Right forelimb (tissue), 1 donor: ENCODE measurements at places on chromosomes 5 and 9.
A peak's percentile ranks its signal among the peaks of the same experiment; 100 is the strongest.

- DNase-seq = no peak
Observed at GRCh38 chr5:138139781-138140090, 508 bp upstream of the NME5 start.

DNA sequence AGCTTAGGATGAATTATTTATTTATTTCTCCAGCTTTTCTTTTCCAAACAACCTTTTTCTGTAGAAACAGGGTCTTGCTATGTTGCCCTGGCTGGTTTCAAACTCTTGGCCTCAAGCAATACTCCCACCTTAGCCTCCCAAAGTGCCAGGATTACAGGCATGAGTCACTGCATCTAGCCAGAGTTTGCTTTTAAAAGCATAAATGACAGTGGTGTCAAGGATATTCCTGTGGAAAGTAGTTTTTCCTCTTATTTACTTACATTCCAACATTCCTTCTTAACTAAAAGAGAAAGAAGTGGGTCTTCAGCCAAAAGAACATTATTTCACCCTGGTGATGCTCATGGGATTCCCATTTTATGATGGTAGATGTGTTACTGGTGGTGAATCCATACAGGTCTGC lies 62.4 kb downstream of the GRIA1 start:
- no peak for DNase-seq

DNA sequence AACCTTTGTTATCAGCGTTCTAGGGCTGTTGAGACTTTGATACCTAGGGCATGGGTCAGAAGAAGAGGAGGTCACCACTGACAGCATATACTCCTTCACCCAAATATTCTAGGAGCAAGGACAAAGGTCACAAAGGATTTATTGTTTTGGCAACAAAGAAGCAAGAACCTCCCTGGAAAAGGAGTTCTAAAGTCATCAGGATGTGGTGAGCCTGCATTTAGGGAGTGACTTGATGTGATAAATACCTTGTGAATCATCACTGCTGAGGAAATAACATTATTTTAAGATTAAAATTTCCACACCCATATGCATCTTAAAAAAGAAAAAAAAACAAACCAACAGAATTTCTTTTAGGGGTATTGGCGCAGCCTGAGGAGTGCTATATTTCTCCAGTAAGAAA lies 13.9 kb downstream of the IFNA1 start:
- DNase-seq = no peak

DNA sequence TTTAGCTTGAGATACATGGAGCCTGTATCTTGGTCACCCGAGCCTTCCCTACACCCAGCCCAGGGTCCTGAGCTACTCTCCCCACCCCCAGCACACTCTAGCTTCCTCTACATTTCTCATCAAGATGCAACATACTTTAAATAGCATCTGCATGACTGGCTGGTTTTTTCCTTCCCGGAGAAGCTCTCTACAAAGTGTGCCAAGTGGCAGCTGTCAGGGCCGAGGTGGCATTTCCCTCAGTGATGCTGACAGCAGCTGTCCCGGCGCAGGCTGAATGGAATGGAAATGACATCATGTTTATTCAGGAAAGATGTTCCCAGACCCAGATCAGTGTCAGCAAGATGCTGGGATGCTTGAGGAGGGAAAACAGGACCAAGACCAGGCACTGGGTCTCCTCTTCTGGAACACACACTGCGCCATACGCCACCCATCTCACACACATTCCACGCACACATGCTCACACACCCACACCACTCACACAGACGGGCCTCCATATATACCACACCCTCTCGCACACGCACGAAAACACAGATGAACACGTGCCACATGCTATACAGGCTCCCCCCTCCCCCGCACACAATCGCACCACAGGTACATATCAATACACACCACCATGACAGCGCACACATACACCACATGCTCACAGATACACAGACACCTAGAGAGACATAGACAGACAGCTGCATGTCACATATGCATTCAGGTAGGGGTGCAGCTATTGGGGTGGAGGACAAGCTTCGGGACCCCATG lies 67.8 kb downstream of the LHX2 start:
- DNase-seq = peak; percentile 63

- no peak for DNase-seq
Observed at GRCh38 chr5:159601216-159601615, 270.9 kb upstream of the IL12B start.

DNA sequence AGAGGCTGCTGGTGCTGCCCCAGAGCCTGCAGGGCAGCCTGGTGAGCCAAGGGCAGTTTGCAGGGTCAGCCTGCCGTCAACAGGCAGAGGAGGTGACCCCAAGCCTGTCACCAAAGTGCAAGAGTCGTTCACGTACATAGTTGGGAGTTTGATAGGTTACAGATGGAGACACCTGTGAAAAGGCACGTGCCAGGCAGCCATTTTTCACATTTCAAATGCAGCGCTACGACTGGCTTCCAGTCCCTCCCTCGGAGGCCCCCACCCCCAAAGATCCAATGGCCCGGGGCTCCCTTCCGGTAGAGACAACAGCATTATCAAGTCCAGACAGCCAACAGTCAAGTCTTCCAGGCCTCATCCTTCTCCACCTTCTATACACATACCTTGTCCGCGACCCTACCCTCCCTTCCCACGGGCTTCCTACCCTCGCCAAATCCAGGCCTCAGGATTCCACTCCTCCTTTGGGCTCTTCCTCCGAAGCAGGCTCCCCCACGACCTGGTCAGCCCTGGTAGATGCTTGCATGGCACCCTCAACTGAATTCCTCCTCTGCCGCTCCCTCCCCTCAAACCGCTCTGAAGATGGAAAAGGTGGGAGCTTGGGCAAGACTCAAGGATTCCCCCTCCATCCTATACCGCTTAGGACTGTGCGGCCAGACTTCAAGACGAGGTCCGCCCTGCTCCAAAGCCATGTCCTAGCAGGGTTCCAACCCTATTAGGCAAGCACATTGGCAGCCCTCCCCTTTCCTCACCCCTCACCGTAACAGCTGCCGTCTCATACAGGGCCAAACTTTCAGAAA lies 13.2 kb downstream of the HNRNPH1 start:
- DNase-seq = no peak

GRCh38 chr5:169706071-169706470 lies 69.0 kb downstream of the DOCK2 start:
- DNase-seq = no peak

- no peak for DNase-seq
Observed at GRCh38 chr5:106408570-106408969, 1262.2 kb downstream of the EFNA5 start.

DNA sequence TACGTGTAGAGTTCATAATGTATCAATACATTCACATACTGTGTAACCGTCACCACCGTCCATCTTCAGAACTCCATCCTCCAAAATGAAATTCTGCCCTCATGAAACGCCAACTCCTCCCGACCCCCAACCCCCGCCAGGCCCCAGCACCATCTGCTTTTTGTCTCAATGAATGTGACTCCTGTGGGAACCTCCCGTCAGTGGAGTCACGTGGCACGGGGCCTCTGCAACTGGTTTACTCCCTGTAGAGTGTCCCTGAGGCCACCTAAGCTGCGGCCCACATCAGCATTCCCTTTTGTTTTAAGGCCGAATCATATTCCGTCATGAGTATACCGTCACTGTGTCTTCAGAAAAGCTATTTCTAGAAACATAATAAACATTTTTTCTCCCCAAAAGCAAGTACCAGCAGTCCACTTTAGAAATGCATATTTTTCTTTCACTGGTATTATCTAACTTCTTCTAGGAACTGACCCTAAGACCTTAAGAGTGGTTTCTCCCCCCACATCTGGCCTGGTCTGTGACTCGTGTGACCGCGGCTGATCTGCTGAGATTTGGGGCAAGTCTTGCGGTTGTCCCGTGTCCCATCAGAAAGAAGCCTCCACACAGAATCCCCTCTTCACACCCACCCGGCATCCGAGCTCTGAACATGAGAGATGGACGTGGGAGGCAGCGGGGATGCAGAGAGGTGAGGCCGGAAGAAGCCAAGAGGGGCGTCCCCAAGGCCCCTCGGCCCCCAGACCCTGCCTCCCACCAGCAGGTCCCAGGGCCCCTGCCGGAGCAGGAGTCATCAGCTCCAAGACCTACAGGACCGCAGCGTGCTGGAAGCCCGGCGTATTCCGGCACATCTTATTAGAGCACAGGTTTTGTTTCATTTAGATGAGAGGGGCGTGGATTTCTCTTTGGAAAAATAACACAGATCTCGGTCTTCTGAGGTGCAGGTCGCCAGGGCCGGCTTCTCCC lies 38.3 kb downstream of the SLC6A3 start:
- no peak for DNase-seq

DNA sequence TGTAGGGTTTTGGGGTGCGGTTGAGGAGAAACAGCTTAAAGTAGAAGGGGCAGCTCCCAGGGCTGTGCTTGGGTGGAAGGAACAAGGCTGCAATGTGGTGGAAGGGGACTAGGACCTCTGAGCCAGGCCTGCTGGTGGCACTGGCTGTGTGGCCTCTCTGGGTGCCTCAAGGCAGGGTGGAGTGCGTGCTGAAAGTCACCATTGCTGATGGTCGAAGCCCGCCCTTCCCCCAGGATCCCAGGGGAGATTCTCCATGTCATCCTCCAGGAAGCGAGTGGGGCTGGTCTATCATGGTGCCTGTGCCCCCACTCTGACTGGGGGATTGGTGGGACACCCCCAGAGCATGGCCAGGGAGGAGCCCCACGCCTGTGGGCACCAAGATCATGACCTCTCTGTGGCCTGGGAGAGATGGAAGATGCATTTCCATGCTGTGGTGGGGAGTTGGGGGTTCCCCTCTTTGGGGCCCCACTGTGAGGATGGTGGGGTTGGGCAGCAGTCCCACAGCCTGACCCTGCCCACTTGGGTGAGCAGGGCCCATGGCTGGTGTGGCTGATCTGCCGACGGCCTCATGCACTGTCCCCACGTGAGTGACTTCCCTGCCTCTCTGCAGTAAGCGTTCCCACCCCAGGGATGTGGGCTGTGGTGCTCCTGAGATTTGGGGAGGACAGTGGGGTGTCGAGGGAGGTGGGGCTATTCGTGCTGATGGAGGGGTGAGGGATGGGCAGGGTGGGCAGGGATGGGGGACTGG lies 25.8 kb downstream of the WNK2 start:
- DNase-seq = no peak

DNA sequence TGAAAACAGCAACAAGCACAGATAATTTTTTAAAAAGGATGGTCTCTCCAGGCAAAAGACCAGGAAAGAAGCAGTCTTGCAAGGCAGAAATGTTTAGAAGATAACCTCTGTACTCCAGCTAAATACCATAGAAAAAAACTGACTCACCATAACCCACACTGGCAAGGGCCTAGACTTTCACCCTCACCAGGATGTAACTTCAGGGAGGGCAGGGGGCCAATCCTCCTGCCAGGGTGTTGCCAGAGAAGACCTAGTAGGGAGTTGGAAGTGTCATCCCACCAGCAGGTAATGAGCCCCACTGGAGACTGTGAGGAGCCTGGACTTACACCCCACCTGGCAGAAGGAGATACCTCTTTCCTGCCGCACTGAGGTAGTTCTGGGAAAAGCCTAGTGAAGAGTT lies 97.6 kb downstream of the PRELID2 start:
- DNase-seq = no peak

DNA sequence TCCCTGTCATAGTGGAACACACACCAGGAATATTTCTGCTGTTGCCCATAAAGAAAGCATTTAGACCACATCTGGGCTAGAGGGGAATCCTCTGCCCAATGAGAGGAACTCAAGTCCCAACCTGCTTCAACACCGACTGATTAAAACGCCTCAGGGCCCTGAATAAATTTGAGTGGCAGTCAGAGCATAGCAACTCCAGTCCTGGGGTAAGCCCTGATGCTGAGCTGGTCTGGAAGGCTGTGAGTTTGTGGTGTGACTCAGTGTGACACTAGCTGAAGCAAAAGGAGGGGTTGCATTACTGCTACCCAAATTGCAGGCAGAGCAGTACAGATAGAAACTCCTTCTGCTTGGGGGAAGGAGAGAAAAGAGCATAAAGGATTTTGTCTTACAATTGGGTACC lies 148.3 kb downstream of the PRDM9 start:
- no peak for DNase-seq

GRCh38 chr5:42656651-42657015 lies 100.0 kb upstream of the CCDC152 start:
- DNase-seq = no peak

DNA sequence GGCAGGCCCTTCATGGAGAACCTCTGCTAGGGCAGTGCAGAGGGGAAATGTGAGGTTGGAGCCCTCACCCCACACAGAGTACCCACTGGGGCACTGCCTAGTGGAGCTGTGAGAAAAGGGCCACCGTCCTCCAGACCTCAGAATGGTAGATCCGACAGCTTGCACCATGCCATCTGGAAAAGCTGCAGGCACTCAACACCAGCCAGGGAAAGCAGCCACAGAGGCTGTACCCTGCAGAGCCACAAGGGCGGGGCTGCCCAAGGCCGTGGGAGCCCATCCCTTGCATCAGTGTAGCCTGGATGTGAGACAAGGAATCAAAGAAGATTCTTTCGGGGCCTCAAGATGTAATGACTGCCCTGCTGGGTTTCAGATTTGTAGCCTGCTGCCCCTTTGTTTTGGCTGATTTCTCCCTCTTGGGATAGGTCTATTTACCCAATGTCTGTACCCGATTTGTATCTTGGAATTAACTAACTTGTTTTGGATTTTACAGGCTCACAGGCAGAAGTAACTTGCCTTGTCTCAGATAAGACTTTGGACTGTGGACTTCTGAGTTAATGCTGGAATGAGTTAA lies 16.6 kb upstream of the ZDHHC11 start:
- DNase-seq = no peak

- DNase-seq = no peak
Observed at GRCh38 chr9:70519912-70520724, 105.7 kb upstream of the KLF9 start.

- DNase-seq = peak; percentile 46
Observed at GRCh38 chr5:115033861-115034260, 135.8 kb downstream of the TRIM36 start.

DNA sequence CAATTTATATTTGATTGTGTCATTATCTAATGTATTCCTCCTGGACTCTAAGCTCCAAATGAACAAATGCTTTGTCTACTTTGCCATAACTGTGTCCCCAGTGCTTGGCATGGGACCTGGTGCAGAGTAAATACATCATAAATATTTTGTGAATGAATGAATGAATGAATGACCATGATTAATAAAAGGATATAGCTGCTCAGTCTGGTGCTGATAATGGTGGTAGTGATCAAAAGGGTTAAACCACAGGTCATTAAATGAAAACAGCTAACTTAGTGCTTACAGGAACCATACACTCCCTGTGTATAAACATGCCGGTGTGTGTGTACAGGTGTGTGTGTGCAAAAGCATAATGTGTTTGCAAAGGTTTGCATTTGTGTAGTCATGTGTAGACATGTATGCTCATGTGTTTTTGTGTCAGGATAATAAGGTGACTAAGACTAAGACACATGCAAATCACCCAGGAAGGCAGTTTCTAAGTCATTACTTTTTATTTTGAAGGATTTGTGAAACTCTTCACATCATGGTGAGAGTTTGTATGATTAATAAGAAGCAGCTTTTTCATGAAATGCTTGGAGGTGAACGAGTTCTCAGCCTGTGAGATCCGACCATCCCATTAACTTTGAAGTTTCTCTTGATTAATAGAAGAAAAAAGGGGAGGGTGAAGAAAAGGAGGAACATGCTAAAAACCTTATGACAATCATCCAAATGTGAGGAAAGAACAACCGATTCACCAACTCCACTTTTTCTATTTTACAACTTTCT lies 24.6 kb downstream of the SPARC start:
- DNase-seq = no peak

GRCh38 chr5:140251527-140251973 lies 51.4 kb downstream of the PFDN1 start:
- no peak for DNase-seq

GRCh38 chr9:34227445-34227844 lies 48.6 kb downstream of the UBAP1 start:
- no peak for DNase-seq

GRCh38 chr5:72107131-72107900 lies at the start of gene MAP1B:
Gene MAP1B, plus strand, starts transcription at chr5:72107475. Its CDS starts 57 bp downstream, at chr5:72107532.
- peak; percentile 83 for DNase-seq

GRCh38 chr5:62494772-62495171 lies 82.2 kb downstream of the IPO11 start:
- DNase-seq = no peak
